ENCODE measurements at places on chromosomes 11 and 22.

GRCh38 chr11:102810950-102811660 lies 13.1 kb upstream of the MMP1 start:
- peak; percentile 30 for DNase-seq

DNA sequence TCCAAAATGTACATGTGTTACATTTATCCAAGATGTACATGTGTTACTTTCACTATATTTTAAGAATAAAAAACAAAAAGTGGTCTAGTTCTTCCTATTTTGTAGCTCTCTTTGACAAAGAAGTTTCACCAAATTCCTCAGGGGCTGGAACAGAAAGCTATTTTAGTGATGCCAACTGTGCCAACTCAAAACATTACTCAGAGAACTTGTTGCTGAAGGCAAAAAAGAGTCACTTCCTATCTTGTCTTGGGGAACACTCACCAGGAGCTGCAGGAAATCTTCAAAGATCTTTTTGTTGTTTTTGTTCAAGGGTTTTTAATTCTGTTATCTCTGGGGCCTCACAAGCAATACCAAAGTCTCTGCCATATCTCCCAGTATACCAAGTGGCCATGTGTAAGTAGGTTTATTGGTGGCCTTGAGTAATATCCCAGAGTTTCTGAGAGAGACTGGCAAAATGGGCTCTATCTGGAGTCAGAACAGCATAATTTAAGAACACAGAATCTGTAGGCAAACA lies 13.6 kb upstream of the EED start:
- DNase-seq = peak; percentile 45

DNA sequence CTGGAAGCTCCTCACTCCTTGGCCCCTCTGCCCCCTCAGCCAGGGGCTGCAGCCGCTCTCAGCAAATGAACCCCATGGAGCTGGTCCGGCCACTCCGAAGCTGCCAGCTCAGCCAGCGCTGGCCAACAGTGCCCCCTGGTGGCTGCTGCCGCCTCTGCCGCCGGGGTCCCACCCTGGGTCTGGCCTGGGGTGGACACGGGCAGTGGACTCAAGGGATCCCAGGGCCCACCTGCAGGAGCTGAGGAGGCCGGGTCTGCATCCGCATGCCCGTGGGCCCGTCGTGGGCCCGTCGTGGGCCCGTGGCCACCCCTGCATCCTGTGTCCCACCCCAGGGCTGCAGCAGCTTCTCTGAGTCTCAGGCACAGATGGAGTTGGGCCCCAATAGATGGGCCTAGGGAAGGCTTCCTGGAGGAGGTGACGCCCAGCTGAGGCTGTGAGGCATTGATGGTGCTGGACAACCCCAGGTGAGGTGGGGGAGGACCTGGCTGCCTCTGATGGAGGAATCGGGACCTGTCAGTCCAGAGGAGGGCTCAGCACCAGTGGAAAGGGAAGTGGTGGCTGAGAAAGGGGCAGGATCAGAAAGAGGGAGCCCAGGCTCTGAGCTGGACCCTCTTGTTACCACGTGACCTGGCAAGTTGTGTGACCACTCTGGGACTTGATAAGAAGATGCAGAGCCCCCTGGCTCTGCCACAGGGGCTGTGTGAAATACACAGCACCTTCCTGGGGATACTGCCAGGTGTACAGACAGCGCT lies 522.3 kb downstream of the BRD1 start:
- peak; percentile 12 for DNase-seq

GRCh38 chr11:81573367-81573766 lies 1160.3 kb downstream of the FAM181B start:
- DNase-seq = no peak

DNA sequence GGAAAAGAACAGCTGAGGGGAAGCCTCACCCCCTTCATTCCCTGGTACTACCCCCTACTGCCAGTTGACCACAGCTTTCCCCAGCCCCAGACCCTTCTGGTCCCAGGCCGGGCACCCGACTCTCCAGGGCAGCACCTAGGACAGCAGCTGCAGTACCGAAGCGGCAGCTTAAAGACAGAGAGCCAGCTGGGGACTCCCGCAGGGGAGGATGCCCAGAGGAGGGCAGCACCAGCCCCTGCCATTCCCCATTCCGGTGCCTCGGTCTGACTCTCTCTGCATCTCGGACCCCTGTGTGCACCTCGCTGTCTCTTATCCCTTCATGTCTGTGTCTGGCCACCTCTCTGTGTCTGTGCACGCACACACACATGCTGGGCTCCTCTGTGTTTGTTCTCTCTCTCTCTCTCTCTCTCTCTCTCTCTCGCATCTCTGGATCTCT lies 9.4 kb downstream of the IGSF9B start:
- no peak for DNase-seq

Measured in pons (tissue), 1 donor.